ENCODE measurements at places on chromosomes 3 and 15.

DNA sequence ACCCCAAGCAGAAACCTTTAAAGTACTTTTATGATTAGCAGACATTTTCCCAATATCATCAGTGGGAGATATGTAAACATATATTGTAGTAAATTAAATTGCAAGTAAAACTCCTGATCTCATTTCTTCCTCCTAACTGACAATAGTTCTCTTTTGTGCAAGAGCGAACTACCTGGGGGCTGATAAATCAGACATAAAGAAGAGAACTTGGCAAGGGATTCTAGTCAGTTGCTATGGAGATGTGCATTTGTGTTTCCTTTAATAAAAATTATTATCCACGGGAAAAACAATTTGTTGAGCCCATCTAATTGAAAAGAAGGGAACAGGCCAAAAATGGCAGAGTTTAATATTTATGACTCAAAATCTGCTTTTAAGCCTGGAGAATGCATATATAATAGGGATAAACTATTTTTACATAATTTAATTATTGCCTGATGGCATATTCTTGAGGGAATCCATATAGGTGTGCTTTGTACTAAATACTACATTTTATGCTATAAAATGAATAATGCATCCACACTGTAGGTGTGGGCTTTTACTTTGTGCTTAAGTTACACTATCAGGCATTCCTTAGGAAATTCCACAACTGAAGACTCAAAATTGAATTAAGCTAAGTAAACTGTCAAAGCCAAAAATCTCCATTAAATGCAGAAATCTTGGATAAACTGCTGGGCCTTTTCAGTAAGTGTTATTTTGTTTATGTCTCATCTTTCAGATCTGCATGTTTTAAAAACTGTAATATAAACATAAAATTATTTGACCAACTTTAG, 258.1 kb downstream of the ERC2 start:
- DNase-seq = no peak

DNA sequence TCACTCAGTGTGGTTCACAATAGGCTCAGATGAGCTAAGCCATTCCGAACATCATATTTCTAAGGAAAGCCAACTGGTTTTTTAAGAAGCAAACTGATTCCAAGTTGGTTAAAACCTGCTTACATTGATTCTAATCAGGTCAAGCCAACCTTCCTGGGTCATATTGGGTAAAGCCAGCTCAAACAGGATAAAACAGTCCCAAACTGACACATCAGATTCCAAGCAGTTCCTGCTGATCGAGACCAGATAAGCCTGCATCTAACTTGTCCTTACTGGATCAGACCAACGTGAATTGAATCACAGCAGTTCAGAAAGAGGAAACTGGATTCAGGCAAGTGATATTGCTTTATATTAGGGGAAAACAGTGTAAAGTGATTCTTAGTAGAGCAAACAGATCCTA, 18.6 kb upstream of the THSD4 start:
- peak; percentile 23 for DNase-seq

- DNase-seq = no peak
Measured at GRCh38 chr15:101111570-101112262, 140.1 kb downstream of the CHSY1 start.

- DNase-seq = no peak
Measured at GRCh38 chr3:99896482-99896881, 78.8 kb downstream of the CMSS1 start.

DNA sequence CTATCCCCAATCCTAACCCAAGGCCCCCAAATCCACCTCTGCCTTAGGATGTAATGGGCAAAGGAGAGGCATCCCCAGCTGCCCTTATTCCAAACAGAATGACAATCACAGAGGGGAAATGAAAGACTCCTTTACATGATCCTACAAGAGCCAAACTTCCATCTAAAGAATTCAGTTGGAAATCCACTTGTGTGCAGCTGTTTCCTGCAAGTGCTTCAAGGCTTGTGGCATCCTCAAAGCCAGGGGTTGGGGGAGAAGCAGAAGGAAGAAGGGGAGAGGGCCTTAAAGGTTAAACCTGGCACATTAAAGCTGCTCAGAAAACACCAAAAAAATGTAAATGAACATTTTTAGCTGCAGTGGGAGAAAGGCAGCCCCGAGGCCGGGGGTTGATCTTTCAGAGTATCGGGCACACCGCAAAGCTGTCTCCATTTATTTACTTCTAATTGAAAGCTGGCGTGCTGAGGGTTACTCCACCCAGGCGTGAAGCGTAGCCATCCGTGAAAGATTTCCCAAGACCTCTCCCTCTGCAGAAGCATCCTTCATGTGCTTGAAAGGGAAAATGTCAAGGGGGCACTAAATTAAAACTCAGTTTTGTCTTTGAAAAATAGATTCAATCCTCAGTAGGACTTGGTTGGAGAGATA, 217.8 kb downstream of the SHQ1 start:
- DNase-seq = peak; percentile 43

- DNase-seq = no peak
Measured at GRCh38 chr3:277873-278272, 81.3 kb downstream of the CHL1 start.

DNA sequence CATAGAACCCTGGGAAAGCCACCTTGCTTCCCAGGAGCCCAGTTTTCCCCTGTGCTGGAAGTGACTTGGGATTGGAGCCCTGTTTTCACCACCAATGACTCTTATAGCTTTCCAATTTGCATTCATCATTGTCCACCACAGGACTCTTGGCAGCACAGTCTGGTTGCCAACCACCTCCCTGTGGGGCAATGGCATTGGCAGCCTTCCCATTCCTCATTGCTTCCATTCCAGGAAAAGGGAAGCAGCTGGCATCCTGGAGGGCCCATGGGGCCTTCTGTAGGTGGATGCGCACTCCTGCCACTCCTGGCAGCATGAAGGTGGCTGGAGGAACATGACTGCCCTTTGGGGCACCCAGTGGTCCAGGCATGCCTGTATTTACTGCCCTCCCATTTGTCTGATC, 57.7 kb downstream of the FEM1B start:
- DNase-seq = peak; percentile 27

- no peak for DNase-seq
Measured at GRCh38 chr15:82051664-82052063, 5.8 kb upstream of the MEX3B start.

DNA sequence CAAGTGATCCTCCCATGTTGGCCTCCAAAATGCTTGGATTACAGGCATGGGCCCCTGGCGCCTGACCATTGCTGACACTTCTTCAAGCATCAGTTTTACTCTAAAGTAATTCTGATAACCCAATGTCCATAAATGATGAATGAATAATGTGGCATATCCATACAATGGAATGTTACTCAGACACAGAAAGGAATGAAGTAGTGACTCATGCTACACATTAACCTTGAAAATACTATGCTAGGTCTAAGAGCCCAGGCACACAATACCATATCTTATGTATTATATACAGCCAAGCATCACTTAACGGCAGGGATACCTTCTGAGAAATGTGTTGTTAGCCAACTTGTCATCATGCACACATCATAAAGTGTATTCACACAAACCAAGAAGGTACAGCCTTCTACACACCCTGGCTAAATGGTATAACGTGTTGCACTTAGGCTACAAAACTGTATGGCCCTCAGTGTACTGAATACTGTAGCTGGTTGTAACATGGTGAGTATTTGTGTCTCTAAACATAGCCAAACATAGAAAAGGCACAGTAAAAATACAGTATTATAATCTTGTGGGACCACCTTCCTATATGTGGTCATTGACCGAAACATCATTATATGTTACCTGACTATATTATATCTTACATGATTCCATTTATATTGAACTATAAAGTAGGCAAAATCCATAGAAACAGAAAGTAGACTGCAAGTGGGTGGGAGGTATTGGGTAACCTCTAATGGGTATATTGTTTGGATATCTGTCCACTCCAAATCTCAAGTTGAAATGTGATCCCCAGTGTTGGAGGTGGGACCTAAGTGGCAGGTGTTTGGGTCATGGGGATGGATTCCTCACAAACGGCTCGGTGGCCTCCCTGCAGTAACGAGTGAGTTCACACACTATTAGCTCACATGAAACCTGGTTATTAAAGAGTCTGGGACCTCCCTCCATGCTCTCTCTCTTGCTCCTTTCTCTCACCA, 31.4 kb downstream of the MKRN2 start:
- peak; percentile 34 for DNase-seq

GRCh38 chr15:42494998-42495360, 455 bp upstream of the SNAP23 start:
- peak; percentile 85 for DNase-seq

- peak; percentile 44 for DNase-seq
Measured at GRCh38 chr3:149620291-149621020, 37.4 kb downstream of the WWTR1 start.

- DNase-seq = no peak
Measured at GRCh38 chr3:14262867-14263266, 84.2 kb downstream of the LSM3 start.

DNA sequence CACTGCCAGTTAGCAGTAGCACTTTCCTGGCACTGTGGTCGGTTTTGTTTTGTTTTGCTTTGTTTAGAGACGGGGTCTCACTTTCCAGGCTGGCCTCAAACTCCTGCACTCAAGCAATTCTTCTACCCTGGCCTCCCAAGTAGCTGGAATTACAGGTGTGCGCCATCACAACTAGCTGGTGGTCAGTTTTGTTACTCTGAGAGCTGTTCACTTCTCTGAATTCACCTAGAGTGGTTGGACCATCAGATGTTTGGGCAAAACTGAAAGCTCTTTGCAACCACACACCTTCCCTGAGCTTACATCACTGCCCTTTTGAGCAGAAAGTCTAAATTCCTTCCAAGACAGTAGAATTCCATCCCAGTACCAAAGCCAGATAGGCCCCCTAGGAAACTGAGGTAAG, 22.6 kb downstream of the CLDN18 start:
- no peak for DNase-seq

- no peak for DNase-seq
Measured at GRCh38 chr3:34381243-34381642, 582.8 kb downstream of the PDCD6IP start.

- DNase-seq = no peak
Measured at GRCh38 chr15:22810033-22810852, 23.8 kb downstream of the NIPA1 start.

DNA sequence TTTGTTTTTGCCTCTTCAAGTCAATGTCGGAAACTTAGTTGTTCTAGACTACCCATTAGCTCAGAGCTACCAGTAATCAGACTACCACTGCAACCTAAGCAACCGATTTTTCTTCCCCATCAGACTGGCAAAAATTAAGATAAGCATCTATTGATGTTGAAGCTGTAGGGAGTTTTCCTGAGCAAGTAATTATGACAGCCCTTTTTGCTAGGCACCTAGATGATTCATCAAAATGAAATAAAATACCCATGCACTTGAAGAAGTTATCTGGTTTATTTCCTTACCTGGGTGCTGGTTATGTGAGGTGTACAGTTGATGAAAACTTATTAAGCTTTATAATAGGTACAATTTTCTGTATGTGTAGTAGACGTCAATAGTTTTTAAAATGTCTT, 554 bp upstream of the COMMD4 start:
- DNase-seq = no peak

DNA sequence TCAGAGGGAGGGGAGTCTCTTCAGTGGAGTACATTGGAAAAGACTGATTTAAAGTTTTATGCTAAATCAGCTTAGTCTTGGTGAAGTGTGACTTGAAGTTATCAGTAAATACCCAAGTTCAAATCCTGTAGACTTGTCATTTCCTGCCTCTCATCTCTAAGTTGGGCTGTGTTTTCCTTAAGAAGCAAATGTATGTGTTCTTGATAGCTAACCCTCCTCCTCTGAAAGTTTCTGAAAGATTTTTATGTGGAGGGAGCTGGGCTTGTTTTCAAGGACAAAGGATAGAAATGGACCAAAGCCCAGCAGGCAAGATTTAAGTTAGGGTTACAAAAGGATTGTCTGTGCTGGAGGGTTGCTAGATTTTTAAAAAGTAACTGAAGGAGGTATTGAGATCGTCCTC, 4.2 kb downstream of the MAPKBP1 start:
- no peak for DNase-seq

GRCh38 chr3:55779543-55779942, 292.4 kb upstream of the WNT5A start:
- no peak for DNase-seq

- DNase-seq = no peak
Measured at GRCh38 chr15:32119694-32120330, 89.5 kb downstream of the CHRNA7 start.

GRCh38 chr3:136840252-136840651, 21.3 kb downstream of the SLC35G2 start:
- no peak for DNase-seq

GRCh38 chr3:195352895-195353488, 82.0 kb upstream of the XXYLT1 start:
- DNase-seq = peak; percentile 93
